NCI-H146 (cell line): ENCODE measurements at places on chromosomes 2 and 18.

- DNase-seq, result no peak
Measured at GRCh38 chr2:48529676-48530032, 300 bp upstream of the STON1 start.

GRCh38 chr18:39489431-39489830 lies 1923.8 kb upstream of the CELF4 start:
- DNase-seq, result no peak

DNA sequence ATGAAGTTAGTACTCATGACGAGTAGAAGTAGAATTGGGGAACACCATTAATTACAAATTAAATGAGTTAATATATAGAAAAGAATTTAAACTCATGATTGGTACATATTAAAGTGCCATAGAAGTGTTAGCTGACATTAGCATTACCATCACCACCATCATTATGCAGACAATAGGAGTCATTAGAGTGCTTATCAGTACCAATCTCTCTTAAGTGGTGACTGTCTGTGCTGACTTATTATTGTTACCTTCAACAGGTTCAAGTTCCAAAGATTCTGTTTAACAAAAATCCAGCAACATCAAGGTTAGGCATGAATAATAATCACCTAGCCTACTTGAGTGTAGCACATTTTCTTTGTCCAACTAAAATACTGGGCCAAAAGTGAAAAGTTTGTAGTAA lies 108.8 kb upstream of the MAPRE2 start:
- no peak for DNase-seq

DNA sequence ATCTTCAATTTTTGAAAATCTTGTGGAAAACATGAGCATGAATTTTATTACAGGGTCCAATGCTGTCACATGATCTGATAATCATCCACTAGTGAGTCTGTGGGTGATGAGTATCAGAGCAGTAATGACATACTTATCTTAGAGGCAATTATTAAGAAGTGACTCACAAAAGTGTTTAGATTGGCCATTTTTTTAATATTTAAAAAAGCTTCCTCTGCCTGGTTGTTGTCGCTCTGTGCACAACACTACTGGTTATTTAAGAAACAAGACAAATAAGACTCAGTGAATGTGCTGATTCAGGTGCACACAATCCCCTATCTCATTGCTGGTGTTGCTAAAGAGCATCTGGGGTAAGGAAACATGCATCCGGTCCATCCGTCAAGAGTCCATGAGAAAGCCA lies 665.8 kb upstream of the ZEB2 start:
- DNase-seq, result no peak

DNA sequence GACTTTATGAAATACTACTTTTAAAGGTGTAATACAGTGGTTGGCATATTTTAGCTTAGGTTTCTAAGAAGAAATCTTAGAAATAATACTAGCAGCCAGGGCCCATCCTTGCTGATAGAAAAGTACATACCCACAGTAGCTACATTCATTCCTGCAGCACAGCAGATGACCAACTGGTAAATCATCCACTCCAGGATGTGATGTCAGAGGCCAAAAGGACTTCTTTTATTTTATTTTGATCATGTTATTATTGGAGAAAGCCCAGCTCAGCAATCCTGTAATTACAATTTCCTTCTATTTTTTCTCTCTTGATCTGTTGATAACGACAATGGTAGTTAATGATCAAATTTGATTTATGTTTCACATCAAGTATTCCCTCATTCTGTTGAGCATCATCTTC lies 18.0 kb upstream of the TTN start:
- no peak for DNase-seq

GRCh38 chr2:202643012-202643858 lies 8.5 kb downstream of the FAM117B start:
- DNase-seq, result no peak

GRCh38 chr2:133591164-133591563 lies 22.9 kb upstream of the NCKAP5 start:
- peak; percentile 9 for DNase-seq

DNA sequence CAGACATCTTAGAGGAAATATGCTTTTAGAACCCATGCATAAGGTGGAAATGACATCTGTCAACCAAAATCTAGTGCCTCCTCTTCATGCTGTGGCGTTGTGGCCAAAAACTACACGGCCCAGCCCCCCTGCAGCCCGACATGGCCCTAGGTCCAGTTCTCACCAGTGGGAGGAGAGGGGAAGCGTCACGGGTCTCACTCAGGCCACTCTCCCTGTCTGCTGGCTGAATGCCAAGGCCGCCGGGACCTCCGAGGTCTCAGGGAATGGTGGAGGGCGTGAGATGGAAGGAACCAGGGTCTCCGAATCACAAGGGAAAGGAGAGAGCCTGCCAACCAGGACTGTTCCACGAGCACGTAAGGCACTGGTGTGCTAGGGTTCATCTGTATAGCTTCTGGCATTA lies 361.0 kb downstream of the ANAPC1 start:
- DNase-seq, result no peak

DNA sequence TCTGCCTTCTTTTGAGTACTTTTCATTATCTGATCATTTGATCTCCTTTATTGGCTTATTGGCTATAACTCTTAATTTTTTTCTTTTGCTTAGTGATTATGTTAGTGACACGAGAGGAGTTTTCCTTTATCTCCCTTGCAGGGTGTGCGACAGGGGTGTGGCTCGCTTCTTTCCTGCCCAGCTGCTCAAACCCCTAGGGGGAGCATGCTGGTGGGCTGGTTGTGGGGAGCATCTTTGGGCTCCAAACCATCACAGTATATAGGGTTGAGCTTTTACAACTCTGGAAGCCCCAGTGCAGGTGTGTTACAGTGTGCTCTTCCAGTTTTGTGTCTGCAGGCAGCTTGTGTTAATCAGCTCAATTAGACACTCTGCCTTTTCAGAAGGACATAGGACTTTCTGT lies 357.0 kb upstream of the TMEFF2 start:
- DNase-seq, result no peak

DNA sequence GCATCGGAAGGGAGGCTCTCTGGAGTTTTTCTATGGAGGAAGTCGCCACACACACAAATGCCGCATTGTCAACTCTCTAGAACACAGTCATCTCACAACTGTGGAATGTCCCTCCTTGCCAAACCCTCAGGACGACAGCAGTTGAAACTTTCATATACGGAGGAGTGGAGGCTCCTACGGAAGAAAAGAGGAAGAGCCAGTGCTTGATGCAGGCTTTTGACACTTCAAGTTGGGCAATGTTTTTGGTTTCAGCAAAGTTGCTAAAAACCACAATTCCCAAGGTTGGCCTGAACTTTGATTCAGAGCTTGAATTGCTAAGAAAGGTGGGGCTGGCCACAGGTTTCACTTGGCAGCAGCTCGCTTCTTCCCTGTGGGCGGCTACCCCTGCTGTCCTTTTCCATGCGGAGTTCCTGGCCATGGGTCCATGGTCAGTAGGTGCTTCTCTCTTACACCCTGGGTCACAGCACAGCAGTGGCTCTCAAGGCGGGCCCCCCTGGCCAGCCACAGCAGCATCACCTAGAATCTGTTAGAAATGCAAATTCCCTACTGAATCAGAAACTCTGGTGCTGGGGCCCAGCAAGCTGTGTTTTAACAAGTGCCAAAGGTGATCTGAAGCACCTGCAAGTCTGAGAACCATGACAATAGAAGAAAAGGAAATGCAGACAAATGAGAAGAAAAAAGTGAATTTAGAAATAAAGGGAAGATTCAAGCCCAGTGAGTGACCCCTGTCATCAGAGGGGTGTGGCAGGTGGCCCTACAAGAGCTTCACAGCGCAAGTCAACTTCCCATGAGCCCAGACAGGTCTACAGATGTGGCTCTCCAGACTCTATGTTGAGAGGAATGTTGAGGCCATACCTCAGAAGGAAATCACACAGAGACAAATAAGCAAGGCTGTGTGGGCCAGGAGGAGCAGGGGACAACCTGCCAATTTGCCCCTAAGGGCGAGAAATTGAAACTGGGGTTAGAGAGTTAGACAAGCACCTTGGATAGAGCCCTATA lies 856.4 kb downstream of the RNF144A start:
- no peak for DNase-seq

DNA sequence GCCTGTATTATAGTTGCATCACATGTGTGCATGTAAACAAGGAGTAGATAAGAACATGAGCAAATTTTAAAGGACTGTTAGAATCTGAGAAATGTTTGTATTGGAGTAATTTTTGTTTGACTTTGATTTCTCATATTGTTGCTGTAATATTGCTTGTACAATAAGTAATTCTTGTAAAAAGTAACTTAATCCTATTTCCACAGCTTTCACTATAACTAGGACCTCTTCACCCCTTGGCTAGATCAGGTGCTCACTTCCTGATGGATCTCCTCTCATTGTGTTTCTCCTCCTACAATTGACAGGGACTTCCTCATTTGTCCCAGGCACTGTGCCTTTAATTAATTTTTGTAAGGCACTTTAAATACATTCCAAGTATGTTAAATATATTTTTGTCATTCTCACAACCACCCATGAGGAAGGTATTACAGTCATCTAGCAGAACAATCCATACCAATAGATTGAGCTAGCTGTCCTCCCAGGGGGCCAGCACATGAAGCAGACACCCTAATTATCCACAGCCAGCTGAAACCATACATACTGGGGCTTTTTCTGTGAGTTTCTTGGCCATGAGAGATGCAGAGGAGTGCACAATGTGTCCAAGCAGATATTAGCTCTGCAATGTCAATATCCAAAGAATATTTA lies 359.5 kb upstream of the ACVR2A start:
- peak; percentile 36 for DNase-seq

GRCh38 chr2:152344579-152345195 lies 9.7 kb downstream of the FMNL2 start:
- DNase-seq, result peak; percentile 58

DNA sequence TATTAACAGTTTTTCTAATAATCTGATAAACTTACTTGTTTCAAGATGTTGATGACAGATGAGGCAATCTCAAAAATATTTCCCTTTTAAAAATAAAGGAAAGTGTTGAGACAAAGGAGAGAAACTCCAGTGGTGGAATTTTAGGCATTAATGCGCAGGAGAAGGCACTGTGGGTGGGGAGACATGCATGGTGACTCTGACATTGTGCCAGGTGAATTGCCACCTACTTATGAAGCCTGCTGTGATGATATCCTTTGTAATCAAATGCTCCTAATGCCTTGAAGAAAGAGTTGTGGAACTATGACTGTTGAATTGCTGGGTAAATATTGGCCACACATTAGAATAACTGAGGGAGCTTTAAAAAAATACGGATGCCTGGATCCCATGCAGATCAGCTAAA lies 101.4 kb downstream of the PLA2R1 start:
- DNase-seq, result peak; percentile 73

DNA sequence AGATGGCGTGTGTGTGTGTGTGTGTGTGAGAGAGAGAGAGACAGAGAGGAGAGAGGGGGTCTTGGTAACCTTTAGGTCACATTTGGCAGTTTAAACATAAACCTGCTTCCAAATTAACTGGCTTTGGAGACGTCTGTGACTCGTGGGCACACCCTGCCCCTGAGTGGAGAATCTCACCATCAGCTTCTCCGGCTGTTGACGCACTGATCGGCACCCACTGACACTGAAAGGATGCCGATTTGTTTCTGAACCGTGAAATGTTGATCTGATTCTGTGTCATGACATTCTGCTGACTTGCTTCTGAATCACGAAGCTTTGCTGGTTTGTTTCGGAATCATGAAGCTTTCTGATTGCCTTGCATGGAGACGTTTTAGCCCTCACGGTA lies 114.7 kb downstream of the RTP5 start:
- no peak for DNase-seq

GRCh38 chr2:46512185-46512584 lies 32.8 kb downstream of the TMEM247 start:
- no peak for DNase-seq

DNA sequence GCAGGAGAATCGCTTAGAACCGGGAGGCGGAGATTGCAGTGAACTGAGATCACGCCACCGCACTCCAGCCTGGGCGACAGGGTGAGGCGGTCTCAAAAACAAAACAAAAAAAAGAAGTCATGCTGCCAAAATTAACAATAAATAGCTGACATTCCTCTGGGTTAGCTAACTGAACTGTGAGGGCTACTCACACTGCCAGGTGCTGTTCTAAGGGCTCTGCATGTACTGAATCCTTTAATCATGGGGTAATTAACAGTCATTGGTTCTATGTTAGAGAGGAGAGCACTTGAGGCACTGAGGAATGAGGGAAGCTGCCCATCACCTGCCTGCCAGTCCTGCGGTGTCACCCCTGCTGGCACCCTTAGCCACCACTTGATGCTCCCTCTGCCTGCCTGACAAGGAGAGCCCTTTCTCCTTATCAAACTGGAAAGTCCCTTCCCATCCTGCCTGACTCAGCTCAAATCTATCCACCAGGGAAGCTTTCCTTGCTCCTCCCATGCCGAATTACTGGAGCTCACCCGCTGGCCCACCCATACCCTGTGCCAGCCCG lies 73.0 kb upstream of the RIOK3 start:
- DNase-seq, result no peak

DNA sequence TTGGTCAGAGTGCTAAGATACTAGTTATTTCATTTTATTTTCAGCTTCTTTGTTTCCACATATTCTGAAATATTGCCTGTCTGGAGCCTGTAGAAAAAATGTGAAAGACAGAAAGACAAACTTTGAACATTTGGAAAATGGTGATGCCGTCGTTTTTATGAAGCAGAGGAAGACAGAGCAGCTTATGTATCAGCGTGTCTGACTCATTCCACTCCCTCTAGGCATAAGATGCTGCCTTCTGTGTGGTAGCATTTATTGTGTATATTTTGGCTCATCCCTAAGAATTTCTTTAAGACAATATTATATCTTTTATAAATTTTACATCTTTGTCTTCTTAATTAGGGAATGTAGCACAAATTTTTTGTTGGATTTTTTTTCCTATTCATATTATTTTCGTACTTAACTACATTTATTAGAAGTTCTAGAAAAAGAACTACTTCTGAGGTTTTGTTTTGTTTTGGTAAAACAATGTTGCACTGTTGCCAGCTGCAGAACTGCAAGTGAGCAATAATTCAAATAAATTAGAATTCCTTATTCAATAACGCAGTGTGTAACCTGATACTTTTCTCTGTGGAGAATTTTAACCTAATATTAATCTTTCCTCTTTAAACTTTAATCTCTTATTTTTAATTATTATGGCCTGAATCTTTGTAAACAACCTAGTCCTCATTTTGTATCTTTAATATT lies 300.4 kb downstream of the ZNF407 start:
- DNase-seq, result no peak

GRCh38 chr2:195563857-195564512 lies 93.0 kb upstream of the SLC39A10 start:
- no peak for DNase-seq

GRCh38 chr2:80326861-80327260 lies 22.3 kb upstream of the LRRTM1 start:
- DNase-seq, result no peak

GRCh38 chr2:67340133-67341011 lies 56.8 kb upstream of the ETAA1 start:
- no peak for DNase-seq

DNA sequence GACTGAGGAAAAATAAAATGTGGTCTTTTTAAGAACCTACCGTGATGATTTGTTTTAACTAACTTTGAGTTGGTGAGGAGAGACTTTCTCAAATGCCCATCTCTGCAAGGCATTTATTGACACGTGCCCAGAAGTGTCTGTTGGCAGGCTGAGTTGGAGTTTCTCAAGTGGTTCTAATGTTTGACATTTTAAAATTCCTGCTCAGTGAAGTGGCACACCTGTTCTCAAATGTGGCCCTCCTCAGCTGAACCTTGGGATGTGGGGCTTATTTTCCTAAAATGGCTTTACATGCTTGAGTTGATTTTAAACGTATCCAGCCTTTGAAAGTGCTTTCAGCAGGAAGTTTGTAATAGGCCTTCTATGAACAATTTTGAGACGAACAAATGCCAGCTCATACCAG lies 876 bp upstream of the CAVIN2 start:
- no peak for DNase-seq

- DNase-seq, result no peak
Measured at GRCh38 chr2:30514848-30515435, 67.9 kb downstream of the LCLAT1 start.

GRCh38 chr2:224210286-224211180 lies 171.4 kb upstream of the SERPINE2 start:
- no peak for DNase-seq
